Muscle of leg (tissue), 16 donors: ENCODE measurements at places on chromosomes 4 and X. TPM values are rescaled to one million over a fixed set of nuclear protein-coding genes. Genes with fewer than 3 reads are reported as not detected.

HSD17B10 gene
- 75.1 TPM for total RNA-seq

FOXO4 gene
- total RNA-seq, result 18.8 TPM

COMMD8 gene
- 13.8 TPM for total RNA-seq

FREM3 gene
- 0.13 TPM for total RNA-seq

MAGEC3 gene
- total RNA-seq, result 0.04 TPM
